ENCODE measurements at places on chromosomes 5 and 9. TPM values are rescaled to one million over a fixed set of nuclear protein-coding genes. Genes with fewer than 3 reads are reported as not detected.

DNA sequence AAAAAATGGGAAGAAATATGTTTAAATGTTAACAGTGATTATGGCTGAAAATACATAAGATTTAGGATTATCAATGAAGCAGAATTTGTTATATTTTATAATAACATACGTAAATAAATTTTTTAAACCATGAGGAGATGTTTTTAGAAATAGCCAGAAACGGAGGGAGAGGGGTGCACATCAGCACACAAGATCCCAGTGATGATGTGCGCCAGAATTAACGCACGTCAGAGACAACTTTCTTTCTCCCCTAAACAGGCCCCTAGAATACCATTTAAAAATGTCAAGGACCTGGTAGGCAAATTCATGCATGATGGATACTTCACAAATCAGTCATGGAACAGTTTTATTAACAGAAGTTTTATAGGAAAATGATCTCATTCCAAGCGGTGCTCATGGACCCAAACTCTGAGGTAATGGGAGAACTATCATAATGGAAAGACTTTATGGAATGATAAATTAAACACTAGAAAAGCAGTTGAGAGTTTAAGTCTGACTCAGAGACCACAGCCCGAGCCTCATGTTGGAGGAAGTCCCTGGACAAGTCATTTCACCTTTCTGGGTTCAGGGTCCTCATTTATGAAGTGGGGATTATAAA lies 258.9 kb upstream of the GAS1 start:
- H3K27me3 ChIP-seq, result no peaks in the 10 kb centered on the region
- H3K4me1 ChIP-seq, result no peaks in the 10 kb centered on the region
- no peaks in the 10 kb centered on the region for H3K36me3 ChIP-seq

GRCh38 chr5:74394916-74395880 lies 245.3 kb downstream of the ENC1 start:
- H3K36me3 ChIP-seq, result no peaks in the 10 kb centered on the region
- H3K27ac ChIP-seq, result no peak overlapping the region
- H3K4me3 ChIP-seq, result no peak overlapping the region

PAX5 gene
- 0.11 TPM for total RNA-seq

GRCh38 chr5:129977810-129978209 lies 73.5 kb downstream of the CHSY3 start:
- H3K4me1 ChIP-seq, result no peaks in the 10 kb centered on the region
- H3K4me3 ChIP-seq, result no peak overlapping the region
- no peak overlapping the region for H3K27ac ChIP-seq
- H3K36me3 ChIP-seq, result no peaks in the 10 kb centered on the region
- no peak for DNase-seq

DNA sequence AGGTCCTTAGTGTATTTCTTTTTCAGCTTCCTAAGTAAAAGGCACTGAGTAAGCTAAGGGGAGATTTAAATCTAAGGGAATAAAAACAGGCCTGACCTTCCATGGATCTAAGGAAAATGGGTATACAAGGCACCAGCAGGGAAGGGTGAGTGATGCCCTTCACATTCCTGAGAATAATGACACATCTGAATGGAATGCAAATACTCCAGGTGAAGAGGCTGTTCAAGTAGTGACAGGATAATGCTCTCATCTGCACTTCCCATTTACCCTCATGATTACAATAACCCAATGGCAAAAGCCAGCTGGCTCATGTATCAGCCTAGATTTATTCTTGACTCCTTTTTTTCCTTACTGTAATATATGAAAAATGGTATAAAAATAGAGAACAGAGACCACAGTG lies 216.2 kb upstream of the ACTBL2 start:
- no peak overlapping the region for H3K27ac ChIP-seq
- H3K4me3 ChIP-seq, result no peak overlapping the region
- no peaks in the 10 kb centered on the region for H3K27me3 ChIP-seq
- no peaks in the 10 kb centered on the region for H3K4me1 ChIP-seq
- H3K36me3 ChIP-seq, result no peaks in the 10 kb centered on the region

GRCh38 chr9:119367683-119368075 lies 1.6 kb downstream of the BRINP1 start:
- H3K36me3 ChIP-seq, result no peaks in the 10 kb centered on the region
- DNase-seq, result no peak
- H3K4me3 ChIP-seq, result peak overlapping the region; percentile 60
- H3K27ac ChIP-seq, result no peak overlapping the region

ZFP37 gene
- 1.2 TPM for total RNA-seq

GRCh38 chr5:95244479-95244878 lies 40.4 kb downstream of the MCTP1 start:
- no peak overlapping the region for H3K4me3 ChIP-seq
- no peaks in the 10 kb centered on the region for H3K36me3 ChIP-seq
- no peak for DNase-seq
- H3K4me1 ChIP-seq, result no peaks in the 10 kb centered on the region
- H3K27me3 ChIP-seq, result no peaks in the 10 kb centered on the region

DNA sequence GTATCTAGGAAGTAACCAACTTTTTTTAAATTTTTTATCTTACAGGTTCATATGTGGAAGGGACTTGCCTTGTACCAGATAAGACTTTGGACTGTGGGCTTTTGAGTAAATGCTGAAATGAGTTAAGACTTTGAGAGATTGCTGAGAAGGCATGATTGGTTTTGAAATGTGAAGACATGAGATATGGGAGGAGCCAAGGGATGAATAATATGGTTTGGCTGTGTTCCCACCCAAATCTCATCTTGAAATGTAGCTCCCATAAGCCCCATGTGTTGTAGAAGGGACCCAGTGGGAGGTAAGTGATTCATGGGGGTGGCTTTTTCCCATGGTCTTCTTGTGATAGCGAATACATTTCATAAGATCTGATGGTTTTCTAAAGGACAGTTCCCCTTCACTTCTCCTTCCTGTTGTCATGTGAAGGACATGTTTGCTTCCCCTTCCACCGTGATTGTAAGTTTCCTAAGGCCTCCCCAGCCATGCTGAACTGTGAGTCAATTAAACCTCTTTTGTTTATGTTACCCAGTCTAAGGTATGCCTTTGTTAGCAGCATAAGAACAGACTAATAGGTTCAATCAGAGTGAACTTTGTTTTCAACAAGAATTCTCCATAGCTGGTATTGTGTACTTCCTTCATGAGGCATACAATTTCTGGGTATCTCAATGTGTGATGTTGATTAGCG lies 535.6 kb upstream of the MEF2C start:
- H3K4me3 ChIP-seq, result no peak overlapping the region
- no peaks in the 10 kb centered on the region for H3K4me1 ChIP-seq
- H3K27ac ChIP-seq, result peak overlapping the region; percentile 50
- no peaks in the 10 kb centered on the region for H3K27me3 ChIP-seq
- peak; percentile 23 for DNase-seq

- no peak overlapping the region for H3K27ac ChIP-seq
- H3K27me3 ChIP-seq, result no peaks in the 10 kb centered on the region
- no peak overlapping the region for H3K4me3 ChIP-seq
- H3K4me1 ChIP-seq, result no peaks in the 10 kb centered on the region
- H3K36me3 ChIP-seq, result no peaks in the 10 kb centered on the region
Measured at GRCh38 chr9:98678244-98678842, 30.4 kb downstream of the GABBR2 start.

DNA sequence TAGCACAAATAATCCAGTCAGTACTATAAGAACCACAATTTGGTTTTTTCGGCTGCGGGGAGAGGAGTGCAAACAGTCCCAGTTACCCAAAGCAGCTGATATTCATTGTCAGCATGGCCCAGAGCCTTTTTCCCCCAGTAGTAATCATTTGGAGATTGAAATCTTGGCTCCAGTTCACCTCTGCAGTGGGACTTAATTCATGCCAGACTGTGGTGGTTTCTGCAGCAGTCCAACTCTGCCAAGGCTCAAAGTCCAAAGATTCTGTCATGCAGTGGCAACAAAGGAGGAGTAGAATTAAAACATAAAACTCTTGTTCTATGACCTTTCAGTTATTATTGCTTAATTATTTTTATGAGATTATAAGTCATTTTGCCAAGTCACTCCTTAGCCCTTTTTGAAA lies 25.0 kb upstream of the TRIM36 start:
- no peak overlapping the region for H3K27ac ChIP-seq
- H3K4me3 ChIP-seq, result no peak overlapping the region
- no peaks in the 10 kb centered on the region for H3K4me1 ChIP-seq
- no peak for DNase-seq

Data from upper lobe of left lung (tissue), 6 donors.